Testis (tissue), 5 donors: ENCODE measurements at places on chromosomes 5 and 9.

- DNase-seq, result no peak
Measured at GRCh38 chr9:99034149-99034548, 70.8 kb upstream of the TGFBR1 start.

GRCh38 chr5:124952079-124952478, 205.6 kb upstream of the ZNF608 start:
- no peak for DNase-seq

DNA sequence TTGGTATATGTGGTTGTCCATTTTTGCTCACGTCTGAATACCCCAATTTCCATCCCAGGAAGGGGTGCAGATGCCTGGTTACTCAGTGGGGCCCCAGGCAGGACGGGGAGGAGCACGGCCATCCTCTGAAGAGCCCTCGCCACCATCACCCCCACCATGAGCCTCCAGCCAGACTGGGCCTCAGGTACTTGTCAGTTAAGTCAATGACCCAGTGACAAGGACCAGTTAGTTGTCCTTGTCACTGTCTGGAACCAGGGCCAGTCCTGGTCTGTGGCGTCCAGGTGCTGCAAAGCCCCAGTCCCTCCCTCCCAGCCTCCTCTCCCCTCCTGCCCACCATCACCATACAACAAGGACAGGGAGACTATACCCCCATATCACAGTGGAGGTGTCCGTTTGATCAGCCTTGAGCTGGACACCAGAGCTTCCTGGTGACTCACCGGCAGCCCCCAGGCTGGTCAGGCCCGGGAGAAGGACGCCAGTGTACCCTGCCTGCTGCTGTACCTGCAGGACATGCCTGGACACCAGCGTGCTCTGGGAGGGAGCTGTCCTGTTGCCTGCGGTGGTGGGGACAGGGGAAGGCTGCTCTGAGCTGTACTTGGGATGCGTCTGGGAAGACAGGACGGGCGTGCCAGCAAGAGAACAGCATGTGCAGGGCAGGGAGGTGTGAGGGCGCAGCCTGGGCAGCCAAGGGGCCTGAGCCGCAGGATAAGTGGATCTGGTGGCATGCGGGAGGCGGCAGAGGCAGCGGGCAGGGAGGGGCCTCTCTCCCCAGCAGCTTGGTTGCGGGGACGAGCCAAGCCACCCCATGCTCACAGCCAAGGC, 32.6 kb upstream of the TTLL11 start:
- DNase-seq, result no peak

DNA sequence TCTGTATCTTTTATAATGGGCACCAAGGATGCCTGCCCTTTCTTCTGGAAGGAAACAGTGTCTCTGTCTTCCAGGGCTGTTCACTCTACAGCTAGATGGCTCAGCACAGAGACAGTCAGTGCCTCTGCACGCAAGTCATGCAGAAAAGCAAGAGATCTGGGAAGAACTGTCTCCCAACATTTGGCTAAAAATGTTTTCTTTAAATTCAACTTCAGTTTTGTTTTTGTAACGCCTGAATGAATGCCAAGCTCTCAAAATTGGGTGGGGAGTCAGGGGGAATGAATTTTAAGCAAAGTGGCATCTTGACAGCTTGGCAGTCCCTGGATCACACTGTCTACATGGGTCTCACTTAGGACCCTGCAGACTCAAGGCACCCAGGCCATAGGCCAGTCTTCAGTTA, 12.6 kb downstream of the OLFML2A start:
- no peak for DNase-seq

GRCh38 chr9:85443190-85443598, 298.6 kb downstream of the AGTPBP1 start:
- no peak for DNase-seq

GRCh38 chr9:35939679-35940250, 18.2 kb downstream of the OR2S2 start:
- no peak for DNase-seq

DNA sequence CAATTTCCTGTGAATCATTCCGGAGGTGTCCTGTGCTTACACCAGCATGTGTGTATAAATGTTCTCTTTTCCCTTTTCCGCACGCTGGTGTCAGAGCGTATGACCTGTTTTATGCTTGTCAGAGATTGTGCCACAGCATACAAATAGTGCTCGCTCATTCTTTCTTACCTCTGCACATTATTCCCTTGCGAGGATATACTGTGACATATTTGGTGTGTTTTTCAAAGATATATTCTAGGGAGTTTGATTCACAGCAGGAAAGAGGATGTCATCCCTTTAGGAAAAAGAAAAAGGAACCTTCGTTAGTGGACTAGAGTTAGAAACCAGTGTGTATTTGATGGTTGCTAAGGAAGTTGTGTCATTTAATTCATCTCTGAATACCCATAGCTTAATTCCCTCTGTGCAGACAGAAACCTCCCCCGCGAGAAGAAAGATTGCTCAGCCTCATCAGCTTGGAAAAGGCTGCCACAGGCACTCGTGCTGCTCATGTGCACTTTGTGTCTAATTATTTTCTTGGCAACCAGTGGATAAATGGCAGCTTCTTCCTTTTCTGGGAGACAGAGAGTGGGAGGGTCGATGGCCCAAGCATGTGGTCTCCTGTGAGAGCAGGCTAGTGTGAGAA, 14.7 kb upstream of the CCIN start:
- DNase-seq, result peak; percentile 77

DNA sequence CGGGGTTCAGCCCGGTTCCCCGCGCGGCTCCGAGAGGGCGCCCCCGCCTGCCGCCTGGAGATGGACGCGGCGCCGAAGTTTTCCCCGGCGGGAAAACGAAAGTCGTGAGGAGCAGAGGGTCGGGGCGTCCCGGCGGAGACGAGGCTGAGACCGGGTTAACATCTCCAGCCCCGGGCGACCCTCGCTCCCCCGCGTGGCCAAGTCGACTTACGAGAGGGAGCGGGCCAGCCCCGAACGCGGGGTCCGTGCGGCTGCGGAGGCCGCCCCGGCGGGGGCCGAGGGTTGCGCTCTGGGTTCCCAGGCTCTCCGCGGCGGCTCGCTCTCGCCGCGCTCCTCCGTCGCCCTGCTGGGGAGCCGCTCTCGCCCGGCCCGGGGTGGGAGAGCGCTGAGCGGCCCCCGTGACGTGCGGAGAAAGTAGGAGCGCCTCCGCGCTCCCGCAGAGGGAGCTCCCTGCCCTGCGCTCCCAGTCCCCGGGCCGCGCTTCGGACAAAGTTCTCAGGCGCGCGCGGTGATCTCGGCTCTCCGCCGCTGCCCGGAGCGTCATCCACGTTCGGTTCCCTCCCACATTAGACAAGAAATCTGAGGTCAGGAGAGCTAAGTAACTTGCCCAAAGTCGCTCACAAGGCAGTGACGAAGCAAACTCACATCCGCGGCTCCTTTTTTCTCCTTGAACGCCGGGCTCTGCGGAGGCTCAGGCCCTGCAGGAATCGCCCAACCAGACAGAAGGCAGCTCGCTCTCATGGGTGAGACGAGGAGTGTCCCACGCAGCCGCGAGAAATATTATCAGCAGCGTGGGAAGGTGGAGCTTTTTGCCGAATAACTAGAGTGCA, 1.2 kb upstream of the GCNT4 start:
- peak; percentile 70 for DNase-seq

DNA sequence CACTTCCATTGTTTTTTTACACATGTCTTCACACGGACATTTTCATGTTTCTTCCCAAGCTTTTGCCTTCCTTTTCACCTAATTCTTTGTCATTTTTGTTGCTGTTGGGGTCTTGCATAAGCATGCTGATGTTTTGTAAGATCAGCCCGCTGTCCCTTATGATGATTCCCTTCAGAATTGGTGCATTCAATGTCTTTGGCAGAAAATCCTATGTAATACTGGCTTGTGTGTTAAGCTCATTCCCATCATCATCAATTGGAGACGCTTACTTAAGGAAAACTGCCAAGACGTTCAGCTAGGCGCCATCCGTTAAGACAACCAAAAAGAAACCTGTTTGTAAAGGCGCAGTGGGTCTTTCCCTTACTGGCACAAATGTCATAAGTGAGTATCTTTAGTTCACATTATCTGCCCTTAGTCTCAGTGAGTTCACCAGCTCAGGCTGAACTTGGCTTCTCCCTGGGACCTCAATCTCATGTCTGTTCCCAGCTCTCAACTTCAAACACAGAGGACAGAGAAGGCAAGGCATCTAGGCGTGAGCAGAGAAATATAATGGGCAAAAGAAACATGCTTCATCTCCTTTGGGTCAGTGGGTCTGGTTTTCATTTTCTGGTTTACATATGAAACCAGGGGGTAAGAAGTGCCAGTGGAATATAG, 97.9 kb downstream of the EFNA5 start:
- no peak for DNase-seq

DNA sequence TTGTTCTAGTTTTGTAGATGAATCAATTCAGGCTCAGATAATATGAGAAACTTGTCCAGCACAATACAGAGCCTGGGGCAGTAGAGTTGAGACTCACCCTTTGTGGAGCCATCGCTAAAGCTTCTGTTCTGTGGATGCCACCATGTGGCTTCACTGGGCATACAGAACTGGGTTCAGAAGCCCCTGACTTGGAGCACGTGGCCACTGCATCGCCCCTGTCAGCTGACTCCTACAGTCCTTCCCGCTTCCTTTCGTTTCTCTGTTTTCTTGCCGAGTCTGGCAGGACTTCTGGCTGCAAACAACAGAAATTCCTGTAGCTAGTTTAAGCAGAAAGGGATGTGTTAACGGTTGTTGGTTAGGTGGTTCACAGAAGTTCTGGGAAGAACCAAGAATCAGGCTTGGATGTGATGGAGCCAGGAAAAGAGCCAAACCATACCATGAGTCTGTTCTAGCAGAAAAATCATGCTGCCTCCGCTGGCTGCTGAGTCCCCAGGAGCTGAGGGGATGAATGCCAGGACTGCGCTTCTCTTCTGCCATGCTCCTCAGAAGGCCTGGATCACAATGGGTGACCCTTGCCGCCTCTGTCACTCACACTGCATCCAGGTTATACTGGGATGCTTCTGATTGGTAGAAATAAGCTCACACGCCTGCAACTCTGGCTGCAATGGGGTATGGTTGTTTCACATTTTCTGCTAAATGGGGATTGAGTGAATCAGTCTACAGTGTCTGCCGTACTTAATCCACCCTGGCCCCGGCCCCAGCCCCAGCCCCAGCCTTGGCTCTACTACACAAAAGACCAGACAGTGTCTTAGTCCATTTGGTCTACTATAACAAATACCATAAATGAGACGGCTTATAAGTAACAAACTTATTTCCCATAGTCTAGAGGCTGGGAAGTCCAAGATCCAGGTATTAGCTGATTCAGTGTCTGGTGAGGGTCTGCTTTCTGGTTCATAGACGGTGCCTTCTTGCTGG, 262.5 kb downstream of the GOLPH3 start:
- no peak for DNase-seq

DNA sequence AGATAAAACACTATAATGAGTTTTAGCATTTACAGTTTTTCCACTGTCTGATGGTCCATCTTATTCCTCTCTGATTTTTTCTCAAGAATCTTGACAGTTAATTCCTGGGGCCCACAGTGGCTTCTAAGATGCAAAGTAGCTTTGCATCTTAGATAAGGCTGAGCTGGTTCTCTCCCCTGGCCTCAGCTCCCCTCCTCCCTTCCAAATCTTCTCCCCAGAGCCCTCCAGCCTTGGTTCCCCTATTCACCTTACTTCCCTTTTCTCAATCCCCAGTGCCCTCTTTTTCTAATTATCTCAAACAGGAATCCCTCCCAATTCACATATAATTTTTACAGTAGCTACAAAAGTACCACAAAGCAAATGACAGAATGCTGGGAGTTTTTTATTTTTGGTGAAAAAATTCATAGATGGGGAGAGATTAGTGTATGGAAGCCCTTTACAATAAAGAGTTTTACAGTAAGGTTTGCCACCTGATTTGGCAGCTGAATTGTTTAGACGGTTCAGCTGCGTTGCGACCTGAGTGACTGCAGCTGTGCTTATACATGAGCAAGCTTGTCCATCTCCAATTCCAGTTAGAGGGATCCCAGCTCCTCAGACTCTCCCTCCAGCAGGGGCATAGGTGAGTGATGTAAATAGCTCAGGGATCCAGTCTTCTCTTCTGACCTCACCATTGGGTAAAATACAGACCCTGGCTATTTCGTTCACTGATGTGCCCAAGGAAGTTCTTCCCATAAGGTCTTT, 51.4 kb upstream of the CKMT2 start:
- no peak for DNase-seq

GRCh38 chr5:62576570-62577170, 1.9 kb upstream of the LRRC70 start:
- no peak for DNase-seq

DNA sequence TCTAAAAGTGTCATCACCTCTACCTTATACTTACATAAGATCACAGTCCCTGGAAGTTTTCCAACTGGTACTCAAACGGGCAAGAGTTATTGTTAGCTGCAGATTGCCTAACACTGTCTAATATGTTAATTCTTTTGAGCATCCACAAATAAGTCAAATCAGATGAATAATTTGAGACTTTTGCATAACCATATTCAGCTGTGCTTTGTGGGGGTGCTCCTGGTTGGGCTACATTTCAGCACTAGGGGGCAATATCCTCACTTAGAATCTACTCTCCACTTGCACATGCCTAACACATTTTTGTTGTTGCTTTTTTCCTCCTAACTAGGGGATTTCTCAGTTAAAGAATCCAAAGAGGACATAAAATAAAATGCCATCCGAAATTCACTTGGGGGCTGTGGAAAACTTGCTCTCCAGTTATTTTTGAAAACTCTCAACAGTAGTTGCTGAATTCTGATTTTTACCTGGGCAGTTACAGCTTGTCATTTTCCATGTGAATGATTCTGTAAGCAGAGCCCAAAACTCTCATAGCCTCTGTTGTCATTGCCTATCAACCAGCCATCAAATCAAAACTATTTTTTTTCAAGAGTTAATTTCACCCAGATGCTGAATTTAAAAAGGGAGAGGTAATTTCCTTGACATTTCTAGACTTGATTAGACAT, 71.5 kb downstream of the TRIM36 start:
- DNase-seq, result peak; percentile 34

- DNase-seq, result no peak
Measured at GRCh38 chr5:13946111-13946510, 1.6 kb upstream of the DNAH5 start.

DNA sequence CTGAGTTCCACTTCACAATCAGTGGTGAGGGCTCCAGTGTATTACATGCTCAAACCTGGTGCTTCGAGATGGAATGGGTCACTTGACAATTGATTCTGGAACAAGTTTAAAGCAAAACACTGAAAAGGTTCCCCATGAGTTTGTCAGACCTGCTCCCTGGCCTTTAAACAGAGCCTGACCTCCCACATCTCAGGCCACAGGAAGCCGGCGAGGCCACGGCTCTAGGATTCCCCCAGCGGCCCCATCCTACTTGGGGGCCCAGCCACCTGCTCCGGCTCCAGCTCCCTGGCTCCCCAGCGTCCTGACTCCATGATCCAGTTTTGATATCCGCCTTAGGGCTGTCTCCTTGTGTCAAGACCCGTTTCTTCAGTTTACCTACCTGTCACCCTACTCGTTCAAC, 62.0 kb downstream of the TTLL11 start:
- DNase-seq, result no peak
